Fibroblast of upper back skin (primary cell): ENCODE measurements at places on chromosomes 12 and 14.

GRCh38 chr12:94263011-94263811 is 114.8 kb downstream of the PLXNC1 start:
- DNase-seq, result no peak

DNA sequence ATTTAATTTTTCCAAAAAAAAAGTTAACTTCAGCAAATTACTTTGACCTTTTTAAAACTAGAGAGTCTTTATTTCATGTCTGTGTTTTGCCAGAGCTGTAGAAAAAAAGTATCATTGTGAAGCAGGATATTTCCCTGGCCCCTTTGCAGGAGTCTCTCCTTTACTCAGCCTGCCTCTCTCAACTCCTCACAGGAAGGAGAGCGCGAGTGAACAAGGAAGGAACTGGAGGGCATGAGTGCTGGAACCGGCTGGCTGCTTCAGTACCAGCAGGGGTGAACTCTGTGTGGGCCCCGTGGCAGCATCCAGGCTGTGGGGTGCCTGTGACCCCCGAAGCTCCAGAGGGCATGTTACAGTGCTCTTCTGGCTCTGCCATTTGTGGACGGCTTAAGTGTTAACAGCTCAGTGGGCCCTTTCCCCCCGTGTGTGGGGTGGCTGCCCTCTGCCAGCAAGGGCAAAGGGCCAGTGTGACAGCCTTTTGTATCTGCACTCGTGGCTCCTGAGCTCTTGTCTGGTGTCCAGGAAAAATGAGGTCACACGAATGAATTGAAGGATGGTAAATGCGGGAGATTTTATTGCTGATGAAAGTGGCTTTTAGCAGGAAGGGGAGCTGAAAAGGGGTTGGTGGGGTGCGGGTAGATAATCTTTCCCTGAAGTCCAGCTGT is 76.6 kb upstream of the KCNH3 start:
- no peak for DNase-seq

DNA sequence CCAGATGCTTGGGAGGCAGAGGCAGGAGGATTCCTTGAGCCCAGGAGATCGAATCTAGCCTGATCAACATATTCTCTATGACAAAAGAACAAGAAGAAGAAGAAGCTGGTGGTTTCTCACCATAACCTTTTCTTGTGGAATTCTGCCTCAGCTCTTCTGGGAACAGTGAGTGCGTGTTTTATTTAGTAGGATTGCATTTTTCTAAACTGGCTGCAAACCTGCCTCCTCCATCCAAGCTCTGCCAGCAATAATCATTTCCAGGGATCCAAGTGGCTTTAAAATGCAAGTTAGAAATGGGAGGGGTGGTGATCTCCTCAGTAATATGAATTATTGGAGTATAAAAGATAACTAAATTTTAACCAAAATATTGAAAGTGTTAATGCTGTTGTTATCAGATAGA is 46.1 kb upstream of the MMP17 start:
- no peak for DNase-seq

DNA sequence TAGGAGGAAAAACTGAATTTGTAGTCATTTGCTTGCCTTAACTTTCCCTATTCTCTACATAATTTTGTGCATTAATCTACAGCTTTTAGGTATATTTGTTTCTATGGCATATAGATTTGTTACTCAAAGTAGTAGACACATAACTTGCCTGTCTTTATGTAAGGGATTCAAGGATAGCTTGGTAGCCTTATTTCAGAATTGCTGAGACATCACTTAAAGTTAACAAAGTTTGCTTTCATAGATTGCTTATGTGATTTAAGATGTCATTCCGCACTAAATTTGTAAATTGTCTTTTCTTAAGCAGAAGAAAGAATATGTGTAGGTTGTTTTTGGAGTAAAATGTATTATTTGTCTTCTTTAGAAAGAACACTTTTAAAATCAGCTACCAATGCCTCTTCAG is 477.7 kb upstream of the NOVA1 start:
- DNase-seq, result no peak

DNA sequence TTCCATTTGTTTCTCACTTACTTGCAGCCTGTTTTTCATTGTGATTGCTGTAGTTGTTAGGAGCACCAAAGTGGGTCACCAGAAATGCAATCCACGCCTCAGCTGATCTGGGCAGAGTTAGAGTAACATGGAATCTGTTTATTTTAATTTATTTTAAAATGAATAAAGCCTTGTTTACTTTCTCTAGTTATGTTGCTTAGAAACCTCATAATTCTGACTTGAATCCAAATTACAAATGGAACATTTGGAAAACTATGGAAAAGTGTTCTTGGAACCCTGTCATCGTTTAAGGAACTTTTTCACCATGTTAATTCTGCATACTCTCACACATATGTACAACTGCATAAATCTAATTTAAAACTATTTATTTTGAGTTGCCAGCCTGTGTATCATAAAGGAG is 92.2 kb upstream of the DAAM1 start:
- DNase-seq, result no peak
